ENCODE measurements at places on chromosomes 7 and 10.

GRCh38 chr7:41457832-41458437 lies 245.0 kb downstream of the INHBA start:
- DNase-seq: no peak

DNA sequence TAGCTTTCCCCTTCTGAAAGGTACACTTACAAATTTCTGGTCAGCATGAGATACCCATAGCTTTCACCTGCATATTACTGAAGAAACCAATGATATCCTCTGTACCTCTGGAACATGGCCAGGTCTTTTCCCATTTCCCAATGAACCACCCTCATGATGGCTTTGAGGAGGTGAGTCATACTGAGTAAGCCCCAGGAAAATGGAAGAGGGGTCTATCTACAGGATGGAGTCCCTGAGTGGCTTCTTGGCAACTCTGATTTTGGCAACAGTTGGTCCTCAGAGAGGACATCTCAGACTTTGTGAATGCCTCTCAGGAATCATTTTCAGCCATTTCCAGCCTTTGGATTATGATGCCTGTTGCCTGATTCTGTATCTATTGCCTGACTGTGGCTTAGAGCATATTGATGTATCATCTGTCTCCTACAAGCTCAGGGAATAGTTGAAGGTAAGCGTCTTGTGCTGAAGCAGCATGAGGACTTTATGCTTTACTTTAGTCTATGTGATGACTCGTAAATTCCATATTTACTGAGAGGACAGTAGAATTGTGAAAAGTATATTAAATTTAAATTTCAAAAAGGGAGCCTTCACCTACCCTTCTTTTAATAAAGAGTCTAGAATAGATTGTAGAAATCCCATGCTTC lies 84.7 kb upstream of the DKK1 start:
- no peak for DNase-seq

GRCh38 chr10:35423505-35424306 lies 87.4 kb downstream of the CCNY start:
- DNase-seq: no peak

DNA sequence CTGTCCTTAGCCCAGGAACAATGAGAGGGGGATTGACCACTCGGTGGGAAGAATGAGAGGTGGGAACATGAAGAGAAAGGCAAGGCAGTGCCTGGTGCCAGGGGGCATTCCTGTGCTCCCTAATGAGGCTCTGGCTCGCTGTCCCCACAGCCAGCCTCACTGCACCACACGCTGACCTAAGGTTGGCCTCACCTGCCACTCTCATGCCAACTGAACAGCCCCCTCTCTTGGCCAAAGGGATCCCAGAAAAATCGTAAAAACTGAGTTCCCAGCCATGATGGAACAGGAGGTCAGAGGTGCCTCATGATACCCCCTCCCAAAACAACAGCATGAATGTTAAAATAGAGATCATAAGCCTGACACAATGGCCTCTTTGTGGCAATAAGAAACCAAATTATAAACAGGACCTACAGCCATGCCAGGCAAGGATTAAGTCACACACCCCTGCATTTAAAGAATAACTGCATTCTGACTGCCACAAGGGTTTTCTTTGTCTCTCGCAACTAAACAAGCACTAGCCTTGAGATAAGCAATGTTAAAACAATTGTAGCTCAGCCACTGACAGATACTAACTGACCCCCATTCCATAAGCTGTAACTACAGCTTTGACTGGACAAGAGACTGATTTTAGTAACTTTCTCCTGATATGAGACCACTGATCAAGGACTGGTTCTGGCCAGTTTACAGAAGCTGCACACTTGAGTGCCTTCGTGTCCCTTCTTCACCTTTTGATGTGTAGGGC lies 149.2 kb downstream of the SH2D4B start:
- no peak for DNase-seq

- DNase-seq: no peak
Observed at GRCh38 chr7:47704936-47705335, 123.0 kb upstream of the TNS3 start.

DNA sequence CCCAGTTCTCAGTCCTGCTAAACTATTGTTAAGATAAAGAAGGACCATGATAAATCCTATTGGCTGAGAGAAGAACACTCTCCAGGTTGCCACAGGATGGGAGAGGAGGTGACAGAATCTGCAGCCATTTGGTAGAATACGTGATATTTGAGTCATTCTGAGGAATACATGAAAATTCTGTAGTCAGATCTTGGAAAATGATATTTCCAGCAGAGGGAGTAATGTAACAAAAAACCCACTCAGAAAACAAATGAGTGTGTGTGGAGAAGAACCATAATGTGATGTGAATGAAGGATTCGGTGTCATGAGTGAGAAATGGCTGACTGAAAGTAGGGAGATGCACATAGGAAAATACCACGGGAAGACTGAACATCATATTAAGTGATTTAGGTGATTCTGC lies 128.5 kb upstream of the PFKP start:
- DNase-seq: no peak

- DNase-seq: no peak
Observed at GRCh38 chr10:93431361-93431760, 50.8 kb downstream of the MYOF start.

DNA sequence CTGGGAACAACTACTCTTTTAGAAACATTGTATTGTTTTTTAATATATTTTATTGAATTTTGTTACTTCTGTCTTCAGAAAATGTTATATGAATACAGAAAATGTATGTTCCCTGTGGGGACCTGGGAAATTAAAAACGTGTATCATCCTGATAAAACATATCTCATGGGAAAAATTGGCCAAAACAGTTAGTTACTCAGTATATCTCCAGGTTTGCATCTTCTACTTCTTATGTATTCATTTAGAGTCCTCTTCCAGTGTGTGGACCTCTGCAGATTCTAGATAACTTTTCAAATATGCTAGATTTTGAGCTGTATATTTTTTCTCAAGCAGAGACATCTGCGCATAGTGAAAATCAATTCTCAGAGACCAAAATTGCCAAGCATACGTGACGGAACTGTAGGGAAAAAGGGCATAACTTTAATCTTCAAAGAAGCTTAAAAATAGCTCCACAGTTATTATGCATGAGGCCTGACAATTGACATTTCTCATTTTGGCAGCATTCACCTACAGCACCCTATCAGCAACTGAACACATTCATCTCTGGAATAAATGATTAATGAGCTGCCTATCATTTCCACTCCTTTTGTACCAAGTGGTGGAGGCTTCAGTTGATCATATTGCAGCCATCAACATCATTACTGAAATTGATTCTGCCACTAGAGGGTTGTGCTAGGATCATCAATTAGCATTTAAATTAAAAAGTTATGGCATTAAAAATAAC lies 26.4 kb upstream of the UMAD1 start:
- no peak for DNase-seq

GRCh38 chr7:3559278-3559677 lies 258.2 kb downstream of the SDK1 start:
- DNase-seq: no peak

- DNase-seq: no peak
Observed at GRCh38 chr7:45712872-45713668, 138.9 kb downstream of the ADCY1 start.

GRCh38 chr10:16852624-16853023 lies 35.4 kb upstream of the RSU1 start:
- no peak for DNase-seq

GRCh38 chr7:139854803-139855497 lies 25.9 kb downstream of the TBXAS1 start:
- no peak for DNase-seq

DNA sequence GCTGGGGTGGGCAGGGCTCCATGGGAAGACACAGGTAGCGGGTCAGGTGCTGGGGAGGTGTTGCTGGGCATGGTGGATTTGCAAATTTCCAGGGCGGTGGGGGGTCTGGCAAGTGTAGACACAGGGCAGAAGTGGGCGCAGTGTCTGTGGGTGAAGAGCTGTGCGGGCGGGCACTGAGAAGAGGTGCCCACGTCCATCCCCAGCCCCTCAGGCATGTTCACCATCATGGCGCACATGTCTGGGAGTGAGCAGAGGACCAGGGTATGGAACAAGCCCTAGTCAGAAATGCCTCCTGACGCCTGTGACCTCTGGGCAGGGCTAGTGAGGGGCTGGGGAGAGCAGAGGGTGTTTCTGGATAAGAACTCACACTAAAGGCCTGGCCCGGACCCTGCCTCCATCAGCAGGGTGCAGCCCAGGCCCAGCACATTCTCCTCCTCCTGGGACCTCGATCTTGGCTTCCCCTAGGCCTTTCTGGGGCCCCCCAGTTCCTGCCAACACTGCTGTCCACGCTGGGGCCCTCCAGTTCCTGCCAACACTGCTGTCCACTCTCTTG lies 612.9 kb downstream of the PTPRN2 start:
- DNase-seq: no peak

DNA sequence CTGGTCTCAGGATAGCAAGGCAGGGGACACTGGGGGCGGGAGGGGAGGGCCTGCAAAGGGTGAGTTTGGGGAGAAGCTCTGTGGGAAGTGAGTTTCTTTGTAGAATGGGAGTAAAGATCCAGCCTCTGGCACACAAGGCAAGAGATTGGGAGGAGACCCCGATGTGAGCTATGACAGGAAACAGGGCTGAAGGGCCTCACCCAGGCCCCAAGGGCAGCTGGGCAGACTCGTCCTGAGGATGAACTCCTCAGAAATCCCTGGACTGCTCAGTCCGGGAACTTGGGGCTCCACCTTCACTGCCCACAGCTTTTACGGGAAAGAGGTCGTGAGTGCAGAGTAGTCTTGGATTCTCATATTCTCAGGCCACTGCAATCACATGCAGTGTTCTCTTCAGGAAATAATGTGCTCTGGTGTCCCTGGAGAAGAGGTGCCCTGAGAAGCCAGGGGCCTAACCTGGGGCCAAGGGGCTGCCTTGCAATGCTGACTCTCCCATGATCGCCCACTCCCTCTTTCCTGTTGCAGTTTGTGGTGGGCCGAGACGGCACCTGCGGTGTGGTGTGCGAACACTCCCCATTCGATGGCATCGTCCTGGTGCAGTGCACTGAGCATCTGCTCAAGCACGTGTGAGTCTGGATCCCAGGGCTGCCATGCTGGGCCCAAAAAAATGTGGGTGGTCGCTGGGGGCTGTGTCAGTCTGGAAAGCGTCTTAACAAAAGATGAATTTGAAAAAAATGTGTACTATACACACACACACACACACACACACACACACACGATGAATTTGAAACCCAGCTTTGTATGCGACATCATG lies 31.3 kb upstream of the C10orf53 start:
- DNase-seq: no peak

DNA sequence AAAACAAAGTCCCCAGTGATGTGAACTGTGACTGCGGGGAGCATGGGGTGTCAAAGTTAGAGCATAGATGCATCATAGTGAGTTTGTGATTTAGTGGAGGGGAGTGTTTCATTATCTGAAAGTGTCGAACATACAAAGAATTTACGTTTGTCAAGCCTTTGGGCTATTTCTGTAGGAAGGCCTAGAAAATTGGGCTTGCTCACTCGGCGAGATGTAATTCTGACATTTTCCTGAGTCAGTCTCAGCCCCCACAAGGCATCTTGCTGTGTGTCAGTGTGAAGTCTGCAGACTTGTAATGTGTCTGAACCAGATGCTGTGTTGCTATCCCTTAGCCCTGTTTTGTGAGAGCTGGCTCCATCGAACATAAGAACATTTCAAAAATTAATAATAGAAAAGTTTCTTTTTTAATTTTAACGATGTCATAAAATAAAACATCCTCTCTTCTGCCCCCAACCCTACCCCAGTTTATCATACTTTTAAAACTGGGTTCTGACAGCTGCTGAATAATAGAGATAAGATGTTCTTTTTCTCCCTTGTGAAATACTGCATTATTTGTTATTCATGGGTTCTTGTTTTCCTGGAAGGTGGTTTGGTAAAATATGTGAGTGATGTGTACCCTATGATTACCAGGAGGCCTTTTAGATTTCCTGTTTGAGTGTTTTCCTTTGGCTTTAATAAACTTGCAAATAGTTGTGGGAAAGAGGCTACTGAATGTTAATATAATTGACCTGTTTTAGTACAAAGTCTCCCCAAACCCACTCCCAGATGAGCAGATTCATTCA lies 207.4 kb downstream of the GPR158 start:
- no peak for DNase-seq

DNA sequence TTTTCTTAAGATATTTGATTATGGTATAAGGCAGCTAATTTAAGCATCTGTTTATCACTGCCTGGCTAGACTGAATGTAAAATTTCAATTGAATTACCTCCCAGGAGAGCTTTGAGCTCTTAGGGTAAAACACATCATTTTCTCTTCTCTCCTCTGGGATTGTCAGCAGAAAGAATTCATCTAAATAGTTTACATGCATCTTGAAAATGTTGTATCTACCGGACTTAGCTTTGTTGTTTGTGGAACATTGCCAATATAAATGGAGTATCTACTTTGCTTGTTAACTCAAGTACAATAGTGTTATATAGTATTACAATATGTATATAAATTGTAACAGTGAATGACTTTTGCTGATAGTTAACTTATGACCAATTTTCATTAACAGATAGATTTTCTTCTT lies 73.3 kb downstream of the TAF3 start:
- no peak for DNase-seq

DNA sequence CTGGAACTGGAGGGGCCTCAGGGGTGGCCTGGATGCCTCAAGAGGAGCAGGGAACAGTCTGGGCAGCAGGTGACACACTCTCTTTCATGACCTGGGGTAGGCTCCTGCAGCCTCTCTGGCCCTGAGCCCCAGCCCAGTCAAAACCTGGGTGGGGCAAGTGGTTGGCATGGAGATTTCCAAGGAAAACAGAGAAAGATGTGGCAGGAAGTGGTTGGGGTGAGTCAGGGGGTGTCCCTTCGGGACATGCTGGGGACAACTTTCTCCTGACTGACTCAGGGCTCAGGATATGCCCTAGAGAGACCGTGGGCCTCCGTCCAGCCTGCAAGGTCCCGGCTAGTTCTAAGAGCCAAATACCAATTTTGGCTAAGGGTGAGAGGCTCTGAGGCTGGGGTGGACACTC lies 2.9 kb downstream of the AQP1 start:
- no peak for DNase-seq

DNA sequence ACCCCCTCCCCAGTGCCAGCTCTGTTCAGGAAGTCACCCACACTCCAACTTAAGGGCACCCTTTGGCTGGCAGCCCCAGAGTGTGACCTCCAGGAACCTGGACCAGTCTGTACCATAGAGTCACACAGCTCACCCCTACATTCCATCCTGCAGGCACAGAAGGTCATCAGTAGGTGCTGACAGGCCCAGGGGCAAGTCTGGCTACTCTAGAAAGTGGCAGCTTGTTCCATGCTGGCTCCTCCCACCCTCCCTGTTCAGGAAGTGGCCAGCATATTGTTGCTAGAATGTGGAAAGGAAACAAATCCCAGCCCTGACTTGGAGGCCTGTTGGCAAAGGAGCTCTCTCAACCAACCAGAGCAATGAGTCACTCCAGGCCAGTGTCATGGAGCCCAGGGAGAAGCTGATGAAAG lies 3.2 kb upstream of the NCOA4 start:
- DNase-seq: no peak

GRCh38 chr10:106557951-106558733 lies 606.4 kb downstream of the SORCS1 start:
- DNase-seq: no peak

GRCh38 chr7:149097088-149097487 lies 6.6 kb upstream of the ZNF786 start:
- DNase-seq: no peak
